ENCODE measurements at places on chromosomes 1 and 21.

GRCh38 chr1:209134001-209134400, 449.5 kb upstream of the CAMK1G start:
- no peak for DNase-seq

DNA sequence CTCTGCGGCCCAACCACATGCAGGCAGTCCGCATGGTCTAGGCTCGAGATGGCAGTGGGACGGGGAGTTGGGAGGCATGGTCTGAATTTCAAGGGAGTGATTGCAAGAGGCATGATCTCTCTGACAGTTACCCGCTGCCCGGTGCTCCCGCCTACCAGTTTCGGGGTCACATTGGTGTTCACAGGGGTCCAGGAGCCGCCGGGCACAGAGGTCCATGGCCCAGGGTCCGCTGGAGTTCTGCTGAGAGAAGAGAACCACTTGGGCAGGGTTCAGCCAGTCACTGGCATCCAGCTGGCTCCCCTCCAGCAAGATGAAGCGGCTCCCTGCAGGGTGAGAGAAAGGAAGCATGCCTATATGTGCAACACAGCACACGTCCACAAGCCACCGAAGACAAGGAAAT, 141.3 kb downstream of the ASTN1 start:
- no peak for DNase-seq

GRCh38 chr1:239897458-239897857, 194.2 kb upstream of the FMN2 start:
- DNase-seq, result no peak

GRCh38 chr1:94871031-94871430, 50.9 kb downstream of the SLC44A3 start:
- no peak for DNase-seq

- DNase-seq, result no peak
These were observed 399.9 kb upstream of the RUNX1 start for GRCh38 chr21:35448876-35449599.

Measured in GM03348 (cell line).